Nasal cavity respiratory epithelium epithelial cell of viscerocranial mucosa (primary cell): ENCODE measurements at places on chromosomes 5 and 9. TPM values are rescaled to one million over a fixed set of nuclear protein-coding genes. Genes with fewer than 3 reads are reported as not detected.

The PAM gene
- 83.7 and 347 TPM in 2 replicates for total RNA-seq

The BTNL9 gene
- total RNA-seq, result 0.07 TPM in 1 of 2 replicates, not detected in the other

The IL9 gene
- not detected in 2 replicates for total RNA-seq

The HTR1A gene
- not detected in 2 replicates for total RNA-seq

The SUB1 gene
- 68.0 and 117 TPM in 2 replicates for total RNA-seq

The SEMA6A gene
- total RNA-seq, result 0.34 and 13.0 TPM in 2 replicates

The GNPDA1 gene
- total RNA-seq, result 68.4 and 76.6 TPM in 2 replicates

The BRINP1 gene
- 0.34 and 14.4 TPM in 2 replicates for total RNA-seq

The SPRY4 gene
- total RNA-seq, result 5.0 and 5.5 TPM in 2 replicates

The CCNJL gene
- total RNA-seq, result 4.1 and 4.9 TPM in 2 replicates
